ENCODE measurements at places on chromosomes 11 and 22.

GRCh38 chr11:12897390-12897789, 111.7 kb upstream of the RASSF10 start:
- DNase-seq: no peak

GRCh38 chr11:126924376-126925040, 76.1 kb downstream of the KIRREL3 start:
- no peak for DNase-seq

GRCh38 chr11:131770801-131771200, 400.4 kb downstream of the NTM start:
- no peak for DNase-seq

- DNase-seq: no peak
Measured at GRCh38 chr11:6397636-6398035, 7.4 kb downstream of the SMPD1 start.

GRCh38 chr11:86150847-86151173, 81.9 kb upstream of the PICALM start:
- no peak for DNase-seq

DNA sequence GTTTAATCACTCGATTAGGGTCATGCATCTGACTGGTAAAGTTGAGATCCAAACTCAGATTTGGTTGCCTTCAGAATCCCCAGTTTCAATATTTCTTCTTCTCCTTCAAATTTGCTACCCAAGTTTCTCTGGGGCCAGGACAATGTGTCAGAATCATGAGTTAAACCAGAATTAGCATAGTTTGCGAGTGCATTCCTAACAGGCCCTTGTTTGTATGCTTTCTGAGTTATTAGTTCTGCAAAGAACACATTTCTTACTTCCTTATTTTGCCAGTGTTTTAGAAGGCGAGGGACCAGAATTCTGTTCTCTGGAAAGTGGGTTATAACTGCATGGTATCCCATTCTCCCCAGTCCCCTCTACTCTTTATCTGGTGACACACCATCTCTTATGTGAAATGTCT, 112.0 kb downstream of the ARL14EP start:
- no peak for DNase-seq

DNA sequence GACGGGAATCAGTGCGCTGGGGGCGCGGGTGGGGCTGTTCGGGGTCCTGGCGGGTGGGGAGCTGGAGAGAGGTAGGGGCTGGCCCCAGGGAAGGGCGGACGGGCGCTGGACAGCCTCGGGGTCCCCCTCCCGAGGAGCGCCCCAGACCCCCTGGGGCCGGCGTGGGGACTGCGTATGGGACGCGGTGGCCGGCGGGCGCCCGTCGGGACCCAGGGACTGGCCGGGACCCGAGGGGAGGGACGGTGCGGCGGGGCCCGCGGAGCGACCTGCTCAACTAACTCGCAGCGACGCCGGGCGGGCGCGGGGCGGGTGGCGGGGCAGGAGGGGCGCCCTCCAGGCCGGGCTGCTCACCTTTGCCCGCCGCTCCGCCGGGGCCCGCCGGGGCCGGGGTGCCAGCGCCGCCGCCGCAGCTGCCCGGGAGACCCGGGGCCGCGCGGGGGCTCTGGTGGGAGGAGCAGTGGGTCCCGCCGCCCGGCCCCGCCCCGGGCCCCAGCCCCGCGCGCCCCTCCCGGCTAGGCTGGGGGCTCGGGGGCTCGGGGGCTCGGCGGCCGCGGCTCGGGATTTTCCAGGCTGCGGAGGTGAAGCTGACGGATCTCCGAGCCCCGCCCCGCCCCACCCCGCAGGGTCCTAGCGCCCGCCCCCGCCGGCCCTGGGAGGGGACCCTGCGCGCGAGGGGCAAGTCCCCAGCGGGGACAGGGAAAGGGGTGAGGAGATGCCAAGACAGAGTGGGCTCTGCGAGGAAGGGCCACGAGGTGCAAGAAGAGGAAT, 12.3 kb downstream of the STARD10 start:
- DNase-seq: no peak

DNA sequence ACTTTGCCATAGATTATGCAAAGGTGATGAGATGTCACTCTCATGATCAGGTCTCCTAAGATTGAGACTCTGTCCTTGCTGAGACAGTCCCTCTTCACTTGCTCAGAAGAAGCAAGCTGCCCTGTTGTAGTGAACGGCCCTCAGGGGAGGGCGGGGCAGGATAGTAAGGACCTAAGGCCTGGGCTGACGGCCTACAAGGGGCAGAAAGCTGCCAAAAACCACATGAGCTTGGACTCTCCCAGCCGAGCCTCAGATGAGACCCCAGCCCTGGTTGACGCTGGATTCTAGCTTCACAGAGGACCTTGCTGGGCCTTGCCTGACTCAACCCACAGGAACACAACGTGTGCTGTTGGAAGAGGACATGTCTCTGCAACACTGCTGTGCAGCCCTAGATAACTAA, 1182.5 kb downstream of the TBC1D22A start:
- no peak for DNase-seq

- DNase-seq: peak; percentile 91
Measured at GRCh38 chr11:130314750-130315285, at the start of gene ZBTB44. Gene ZBTB44, minus strand, starts transcription at chr11:130314917. Its CDS starts 53,044 bp downstream, at chr11:130261873.

GRCh38 chr11:68929706-68930570, 26.2 kb downstream of the IGHMBP2 start:
- DNase-seq: no peak

GRCh38 chr11:94129512-94130297, 1.1 kb downstream of the PANX1 start:
- DNase-seq: peak; percentile 48

DNA sequence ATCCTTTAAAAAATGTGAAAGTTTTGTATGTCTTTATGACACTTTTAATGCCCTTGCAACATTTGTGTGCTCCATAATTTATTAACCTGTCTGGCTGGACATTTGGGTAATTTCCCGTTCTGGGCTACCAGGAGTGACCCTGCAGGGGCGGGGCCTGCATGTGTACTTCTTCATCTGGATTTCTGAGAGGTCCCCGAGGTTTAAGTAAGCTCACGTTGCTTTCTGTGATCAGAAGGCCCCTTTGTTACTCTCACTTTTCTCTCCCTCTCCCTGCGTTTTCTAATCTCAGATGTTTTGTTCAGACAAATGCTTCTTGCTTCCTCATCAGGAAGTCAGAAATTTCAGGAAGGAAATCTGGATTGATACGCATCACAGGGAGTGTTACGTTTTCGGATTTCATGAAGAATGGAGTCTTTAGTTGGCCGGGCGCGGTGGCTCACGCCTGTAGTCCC, 78.9 kb upstream of the CRYBB3 start:
- no peak for DNase-seq

GRCh38 chr11:66419825-66420224, 1.0 kb upstream of the NPAS4 start:
- DNase-seq: no peak

DNA sequence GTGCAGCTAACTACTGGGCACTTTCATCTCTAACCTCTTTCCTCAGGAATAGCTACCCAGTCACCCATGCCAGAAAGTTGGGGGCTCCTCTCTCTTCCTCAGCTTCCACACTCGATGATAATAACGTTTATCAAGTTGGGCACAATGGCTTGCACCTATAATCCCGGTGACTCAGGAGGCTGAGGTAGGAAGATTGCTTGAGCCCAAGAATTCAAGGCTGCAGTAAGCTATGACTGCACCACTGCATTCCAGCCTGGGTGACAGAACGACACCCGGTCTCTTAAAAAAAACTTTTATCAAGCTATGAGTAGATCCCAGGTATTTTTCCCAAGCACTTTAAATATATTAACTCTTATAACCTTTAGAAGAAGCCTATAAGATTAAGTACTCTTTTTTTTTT, 2.0 kb downstream of the SF3A1 start:
- DNase-seq: no peak

GRCh38 chr22:22823131-22823810, 64.3 kb upstream of the IGLL5 start:
- no peak for DNase-seq

- no peak for DNase-seq
Measured at GRCh38 chr11:133227632-133228111, 304.6 kb downstream of the OPCML start.

DNA sequence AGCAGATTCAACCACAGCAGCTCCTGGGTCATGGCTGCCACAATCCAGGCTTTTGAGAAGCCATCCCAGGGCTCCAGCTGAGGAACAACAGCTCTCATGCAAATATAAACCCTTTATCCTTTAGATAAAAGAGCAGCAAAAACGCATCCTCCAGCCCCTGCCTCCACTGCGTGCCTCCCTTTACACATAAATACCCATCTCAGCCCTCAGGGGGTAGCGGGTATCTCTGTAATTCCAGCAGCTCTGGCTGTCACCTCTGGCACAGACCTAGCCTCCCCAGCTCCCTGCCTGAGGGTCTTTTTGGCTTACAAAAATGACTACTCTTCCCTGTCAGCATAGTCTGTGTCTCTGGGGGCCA, 21.6 kb downstream of the LMO1 start:
- DNase-seq: no peak

- no peak for DNase-seq
Measured at GRCh38 chr11:35318977-35319925, 100.1 kb downstream of the SLC1A2 start.

DNA sequence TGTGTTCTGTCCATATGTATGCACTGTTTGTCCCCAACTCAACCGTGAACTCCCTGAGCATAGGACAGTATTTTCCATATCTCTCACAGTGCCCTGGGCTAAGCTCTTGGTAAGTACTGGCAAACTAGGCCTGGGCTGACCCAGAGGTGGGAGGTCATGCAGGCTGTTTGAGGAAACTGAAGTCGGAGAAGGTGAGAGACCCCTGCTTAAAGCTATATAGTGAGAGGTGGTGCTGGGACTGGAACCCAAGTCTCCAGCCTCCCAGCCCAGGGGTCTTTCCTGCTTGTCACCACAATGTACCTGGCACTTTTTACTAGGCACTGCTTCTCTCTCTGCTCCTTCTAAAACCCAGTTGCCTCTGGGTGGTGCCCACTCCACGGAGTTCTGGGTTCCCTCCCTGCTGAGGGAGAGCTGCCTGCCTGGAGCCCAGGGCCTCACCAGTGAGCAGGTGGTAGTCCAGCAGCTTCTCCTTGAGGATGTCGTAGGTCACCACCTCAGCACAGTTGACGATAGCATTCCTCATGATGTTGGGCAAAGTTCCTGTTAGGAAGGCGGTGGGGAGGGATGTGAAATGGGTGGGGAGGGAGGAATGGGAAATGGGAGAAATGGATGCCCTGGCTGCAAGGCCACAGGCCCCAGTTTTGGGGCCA, 4.7 kb downstream of the UCP3 start:
- no peak for DNase-seq

GRCh38 chr11:58629857-58630256, 7.4 kb downstream of the CNTF start:
- peak; percentile 41 for DNase-seq

GRCh38 chr11:515131-515530, 8.1 kb upstream of the RNH1 start:
- no peak for DNase-seq

DNA sequence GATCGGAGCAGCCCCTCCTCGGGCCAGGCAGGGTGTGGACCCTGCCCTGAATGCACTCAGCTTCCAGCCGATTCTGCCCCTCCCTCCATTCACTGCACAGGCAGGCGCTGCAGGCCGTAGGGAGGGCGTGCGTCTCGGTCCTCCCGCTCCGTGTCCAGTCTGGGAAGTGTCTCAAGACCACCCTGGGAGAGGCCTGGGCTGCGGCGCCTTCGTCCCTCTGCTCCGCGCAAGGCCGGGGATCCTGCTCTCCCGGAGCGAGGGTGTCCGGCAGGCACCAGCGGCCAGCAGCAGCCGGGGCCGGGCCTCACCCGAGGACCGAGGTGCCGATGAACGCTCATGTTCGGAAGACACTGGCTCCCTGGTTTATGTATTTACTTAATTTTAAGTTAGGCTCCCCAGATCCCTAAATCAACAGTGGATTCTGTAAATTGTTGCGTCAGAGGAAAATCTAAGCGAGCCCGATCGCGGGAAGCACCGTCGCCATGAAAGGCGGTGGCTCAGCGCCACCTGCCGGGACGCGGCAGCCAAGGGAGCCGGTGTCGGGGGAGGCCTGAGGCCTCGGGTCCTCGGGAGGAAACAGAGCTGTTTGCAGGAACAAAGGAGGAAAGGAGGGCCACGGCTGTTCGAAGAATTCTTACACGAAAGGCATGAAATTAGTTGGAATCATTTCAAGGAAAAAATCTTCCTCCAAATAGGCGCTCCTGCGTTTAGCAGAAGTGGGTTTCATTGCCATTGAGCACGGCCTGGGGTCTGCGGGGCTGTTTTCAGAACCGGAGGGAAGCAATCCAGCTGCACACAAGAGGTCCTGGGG, 195.3 kb downstream of the BRD1 start:
- DNase-seq: no peak

- no peak for DNase-seq
Measured at GRCh38 chr22:17319546-17319945, 49.7 kb upstream of the CECR2 start.

GRCh38 chr11:67493548-67494370, 10.9 kb downstream of the AIP start:
- no peak for DNase-seq

DNA sequence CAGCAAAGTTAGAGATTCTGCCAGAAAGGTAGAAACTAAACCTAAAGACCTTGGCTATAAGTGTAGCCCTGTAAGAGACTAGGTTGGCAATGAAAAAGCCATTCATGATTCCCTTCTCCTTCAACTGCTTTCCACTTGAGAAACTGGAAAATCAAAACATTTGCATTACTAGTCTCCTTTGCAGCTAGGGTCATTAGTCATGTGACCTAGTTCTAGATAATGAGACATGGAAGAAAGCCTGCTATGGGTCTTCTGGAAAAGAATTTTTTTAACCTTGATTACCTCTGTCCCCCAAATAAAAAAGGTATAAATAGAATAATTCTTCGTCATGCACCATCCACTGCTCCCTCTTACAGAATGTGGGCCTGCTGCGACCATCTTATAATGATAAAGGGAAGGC, 80.1 kb downstream of the SOX6 start:
- no peak for DNase-seq

DNA sequence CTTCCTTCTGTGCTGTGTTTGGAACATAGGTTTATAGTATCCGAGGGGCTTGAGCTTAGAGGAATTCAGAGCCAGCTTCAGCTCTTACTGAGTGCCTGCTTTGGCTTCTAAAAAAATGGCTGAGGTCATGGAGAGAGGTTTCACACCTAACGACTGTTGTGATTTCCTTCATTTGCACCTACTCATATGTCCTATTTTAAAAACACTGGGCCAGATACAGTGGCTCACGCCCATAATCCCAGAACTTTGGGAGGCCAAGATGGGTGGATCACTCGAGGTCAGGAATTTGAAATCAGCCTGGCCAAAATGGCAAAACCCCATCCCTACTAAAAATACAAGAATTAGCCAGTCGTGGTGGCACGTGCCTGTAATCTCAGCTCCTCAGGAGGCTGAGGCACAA, 38.3 kb upstream of the SYT13 start:
- no peak for DNase-seq

GRCh38 chr11:120254788-120255518, 15.0 kb downstream of the POU2F3 start:
- no peak for DNase-seq

All from tibial nerve (tissue), 4 donors.